ENCODE measurements at places on chromosomes 5 and 9.

DNA sequence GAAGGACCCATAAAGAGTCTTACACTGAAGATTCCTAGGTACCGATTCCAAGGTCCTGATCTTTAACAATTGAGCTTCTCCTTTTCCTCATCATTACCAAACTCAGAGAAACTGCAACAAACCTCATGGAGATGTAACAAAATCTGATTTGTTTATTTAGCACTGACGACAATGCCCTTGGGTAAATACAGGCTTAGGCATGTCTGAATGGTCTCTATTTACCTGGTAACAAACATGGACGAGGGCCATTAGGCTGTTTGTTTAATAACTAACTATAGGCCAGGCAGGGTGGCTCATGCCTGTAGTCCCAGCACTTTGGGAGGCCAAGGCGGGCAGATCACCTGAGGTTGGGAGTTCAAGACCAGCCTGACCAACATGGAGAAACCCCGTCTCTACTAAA lies 333.3 kb downstream of the AGTPBP1 start:
- no peak for DNase-seq

GRCh38 chr5:147461915-147462314 lies 48.0 kb downstream of the DPYSL3 start:
- DNase-seq = no peak

DNA sequence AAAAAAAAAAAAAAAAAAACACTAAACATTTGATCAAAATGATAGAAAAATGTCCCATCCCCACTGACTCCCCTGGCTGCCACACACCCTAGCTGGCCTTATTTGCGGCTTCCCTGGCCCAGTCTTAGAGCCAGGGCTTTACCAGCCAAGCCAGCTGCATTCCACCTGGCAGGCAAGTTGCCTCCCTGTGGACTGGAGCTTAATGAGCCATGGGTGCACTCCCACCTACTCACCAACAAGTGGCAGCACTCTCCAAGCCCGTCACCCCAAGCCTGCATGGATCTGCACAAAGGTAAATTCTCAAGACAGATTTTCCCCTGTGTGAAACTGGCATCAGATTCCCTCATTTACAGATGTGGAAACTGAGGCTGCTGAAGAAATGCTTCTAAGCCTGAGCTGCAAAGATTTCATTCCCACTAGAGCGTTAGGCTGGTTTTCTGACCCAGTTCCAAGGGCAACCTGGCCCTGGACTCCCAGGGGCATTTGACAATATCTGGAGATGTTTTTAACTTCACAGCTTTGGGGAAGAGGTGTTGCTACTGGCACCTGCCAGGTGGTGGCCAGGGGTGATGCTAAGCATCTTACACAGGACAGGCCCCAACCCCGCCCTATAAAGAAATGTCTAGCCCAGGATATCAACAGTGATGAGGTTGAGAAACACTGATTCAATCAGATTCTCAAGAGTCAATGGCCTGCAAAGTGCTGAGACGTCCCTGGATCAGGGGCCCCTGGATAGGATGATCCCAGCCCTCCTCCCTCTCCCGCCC lies 21.9 kb upstream of the VDAC1 start:
- DNase-seq = peak; percentile 77

- DNase-seq = no peak
Measured at GRCh38 chr5:16074358-16074757, 105.2 kb downstream of the MARCHF11 start.

DNA sequence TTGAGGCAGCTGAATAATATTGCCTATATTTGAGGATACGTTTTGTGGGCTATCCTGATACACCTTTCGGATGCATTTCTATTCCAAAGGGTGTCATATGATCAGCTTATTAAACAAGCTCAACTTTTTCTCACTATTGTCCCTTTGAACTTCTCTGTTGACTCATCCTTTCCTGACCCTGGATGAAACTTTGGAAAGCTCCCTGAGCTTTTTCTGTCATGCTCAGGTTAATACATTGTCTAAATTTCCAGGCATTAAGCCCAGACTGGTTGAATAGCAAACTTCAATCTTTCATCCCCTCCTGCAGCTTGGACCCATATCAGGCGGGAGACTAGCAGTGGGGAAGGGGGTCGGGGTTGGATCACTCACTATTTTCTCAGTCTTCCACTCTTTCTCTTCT lies 104.9 kb upstream of the PTPN3 start:
- DNase-seq = no peak
